Endothelial cell (in vitro differentiated cells): ENCODE measurements at places on chromosomes 11 and 22. TPM values are rescaled to one million over a fixed set of nuclear protein-coding genes. Genes with fewer than 3 reads are reported as not detected.

Gene NCAPD3
- total RNA-seq = 25.4 TPM

Gene EFCAB6
- total RNA-seq = 0.69 TPM

Gene MMP3
- total RNA-seq = not detected

Gene FGF3
- not detected for total RNA-seq

Gene TRIM49
- total RNA-seq = not detected

Gene GSC2
- not detected for total RNA-seq

Gene ROBO4
- total RNA-seq = 28.8 TPM

Gene STX5
- 37.9 TPM for total RNA-seq

Gene P2RY2
- 0.10 TPM for total RNA-seq

Gene FJX1
- 34.3 TPM for total RNA-seq

Gene SLC5A1
- 0.26 TPM for total RNA-seq

Gene ACRV1
- not detected for total RNA-seq

Gene DEFB131B
- not detected for total RNA-seq

Gene SCGB1A1
- total RNA-seq = 0.72 TPM

Gene RIBC2
- total RNA-seq = 0.54 TPM

Gene ART1
- not detected for total RNA-seq

Gene MPZL3
- total RNA-seq = 10.7 TPM

Gene SAA1
- not detected for total RNA-seq

Gene DDX25
- total RNA-seq = 7.5 TPM

Gene PYGM
- 0.26 TPM for total RNA-seq

Gene OR5P2
- 0.26 TPM for total RNA-seq

Gene SAA4
- total RNA-seq = not detected

Gene SPINDOC
- total RNA-seq = 55.3 TPM

Gene EXPH5
- 0.62 TPM for total RNA-seq

Gene SLC22A6
- not detected for total RNA-seq

Gene NTM
- total RNA-seq = 3.6 TPM

Gene PACS1
- 114 TPM for total RNA-seq

Gene CALCB
- total RNA-seq = 0.28 TPM

Gene ALDH3B1
- not detected for total RNA-seq

Gene TCIRG1
- total RNA-seq = 294 TPM

Gene PVALB
- total RNA-seq = not detected

Gene KRTAP5-1
- not detected for total RNA-seq

Gene LMNTD2
- 4.2 TPM for total RNA-seq

Gene RFPL1
- total RNA-seq = not detected

Gene OR52R1
- total RNA-seq = not detected

Gene OR5B21
- total RNA-seq = not detected

Gene ANGPTL5
- not detected for total RNA-seq

Gene RIN1
- total RNA-seq = 4.8 TPM

Gene SUSD2
- 0.38 TPM for total RNA-seq

Gene MAPK8IP2
- total RNA-seq = 0.69 TPM

Gene E2F8
- total RNA-seq = 0.92 TPM

Gene SLN
- total RNA-seq = not detected

Gene LDHAL6A
- total RNA-seq = not detected

Gene ACAT1
- 26.2 TPM for total RNA-seq

Gene SCUBE2
- 2.4 TPM for total RNA-seq
